ENCODE measurements at places on chromosomes 1 and 21. TPM values are rescaled to one million over a fixed set of nuclear protein-coding genes. Genes with fewer than 3 reads are reported as not detected.

DNA sequence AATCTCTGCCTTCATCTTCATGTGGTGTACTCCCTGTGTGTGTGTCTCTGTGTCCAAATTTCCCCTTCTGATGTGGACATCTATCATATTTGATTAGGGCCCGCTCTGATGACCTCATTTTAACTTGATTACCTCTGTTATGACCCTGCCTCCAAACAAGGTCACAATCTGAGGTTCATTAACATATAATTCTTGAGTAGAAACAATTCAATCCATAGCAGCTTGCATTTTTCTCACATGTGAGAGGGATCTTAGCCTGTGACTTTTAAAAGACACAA, 130.9 kb upstream of the RAB4A start:
- no peak for DNase-seq

DNA sequence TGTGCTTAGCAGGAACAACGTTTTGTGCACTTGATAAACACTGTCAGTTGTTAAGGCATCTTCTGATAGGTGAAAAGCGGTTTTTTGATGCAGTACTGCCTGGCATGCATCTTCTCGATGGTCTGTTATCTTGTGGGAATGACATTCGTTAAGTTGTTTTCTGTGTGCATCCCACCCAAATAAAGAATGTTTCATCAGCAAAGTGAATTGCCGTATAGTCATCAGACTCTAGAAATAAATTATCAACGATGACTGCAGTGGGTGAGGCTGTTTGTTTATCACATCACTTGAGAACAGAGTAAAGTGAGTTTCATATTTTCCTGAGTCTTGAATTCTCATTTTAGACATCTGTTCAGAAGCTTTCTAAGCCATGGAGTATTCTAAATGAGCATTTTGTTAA, 34.1 kb downstream of the NFIA start:
- no peak for DNase-seq

DNA sequence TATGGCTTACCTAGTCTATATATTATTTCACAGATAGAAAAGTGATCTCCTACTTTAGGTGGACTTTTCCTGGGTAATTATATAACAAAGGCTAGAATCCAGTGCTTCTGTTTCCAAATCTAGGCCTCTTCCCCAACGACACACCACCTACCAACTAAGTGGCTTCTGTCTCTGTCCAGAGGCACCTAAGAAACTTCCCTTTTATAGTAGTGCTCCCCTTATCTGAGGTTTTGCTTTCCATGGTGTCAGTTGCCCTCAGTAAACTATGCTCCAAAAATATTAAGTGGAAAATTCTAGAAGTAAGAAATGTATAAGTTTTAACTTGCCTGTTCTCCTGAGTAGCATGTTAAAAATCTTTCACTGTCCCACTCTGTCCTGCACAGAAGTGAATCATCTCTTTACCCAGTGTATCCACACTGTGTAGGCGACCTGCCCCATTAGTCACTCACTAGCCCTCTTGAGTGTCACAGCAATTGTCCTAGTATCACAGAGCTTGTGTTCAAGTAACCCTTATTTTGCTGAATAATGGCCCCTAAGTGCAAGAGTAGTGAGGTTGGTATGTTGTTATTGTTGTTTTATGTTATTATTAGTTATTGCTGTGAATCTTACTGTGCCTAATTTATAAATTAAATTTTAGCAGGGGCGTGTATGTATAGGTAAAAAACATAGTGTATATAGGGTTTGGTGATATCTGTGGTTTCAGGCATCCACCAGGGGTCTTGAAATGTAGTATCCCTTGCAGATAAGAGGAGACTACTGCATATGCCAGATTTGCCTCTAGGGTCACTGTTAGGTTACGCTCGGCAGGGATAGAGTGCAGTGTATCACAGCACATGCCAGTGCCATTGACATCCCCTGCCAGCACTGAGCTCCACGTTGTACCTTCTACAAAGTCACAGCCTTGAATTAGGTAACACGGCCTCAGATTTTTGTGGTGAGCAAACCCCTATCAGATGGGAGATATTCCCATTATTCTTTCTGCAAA, 14.7 kb upstream of the CD53 start:
- no peak for DNase-seq

Gene MYOG
- not detected for total RNA-seq

GRCh38 chr1:177351361-177352108, 180.8 kb downstream of the BRINP2 start:
- DNase-seq, result peak; percentile 12

GRCh38 chr1:150012611-150013010, 2.1 kb upstream of the OTUD7B start:
- no peak for DNase-seq

Measured in pancreas (tissue), 10 donors.